ENCODE measurements at places on chromosomes 1 and 21.
A peak's percentile ranks its signal among the peaks of the same experiment; 100 is the strongest.

DNA sequence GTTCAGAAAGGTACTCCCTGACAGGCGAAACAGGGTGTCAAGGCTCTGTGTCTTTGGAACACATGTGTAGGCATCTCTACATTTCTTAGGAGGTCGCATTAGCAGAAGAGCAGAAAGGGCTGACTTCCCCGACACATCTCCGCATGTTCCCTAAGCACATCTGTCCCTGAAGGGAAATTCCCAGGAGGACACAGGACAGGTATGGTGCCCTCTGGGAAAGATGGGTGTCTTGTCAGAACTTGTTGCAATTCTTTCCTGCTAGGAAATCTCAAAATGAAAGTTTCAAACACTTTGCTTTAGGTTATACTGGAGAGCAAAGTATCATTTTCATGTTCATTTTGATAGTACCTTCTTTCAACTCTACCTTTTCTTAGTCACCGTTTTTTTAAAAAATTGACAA lies 2.0 kb downstream of the DSCAM start:
- DNase-seq, result no peak

- peak; percentile 38 for DNase-seq
Observed at GRCh38 chr1:220300442-220301121, 28.3 kb upstream of the RAB3GAP2 start.

DNA sequence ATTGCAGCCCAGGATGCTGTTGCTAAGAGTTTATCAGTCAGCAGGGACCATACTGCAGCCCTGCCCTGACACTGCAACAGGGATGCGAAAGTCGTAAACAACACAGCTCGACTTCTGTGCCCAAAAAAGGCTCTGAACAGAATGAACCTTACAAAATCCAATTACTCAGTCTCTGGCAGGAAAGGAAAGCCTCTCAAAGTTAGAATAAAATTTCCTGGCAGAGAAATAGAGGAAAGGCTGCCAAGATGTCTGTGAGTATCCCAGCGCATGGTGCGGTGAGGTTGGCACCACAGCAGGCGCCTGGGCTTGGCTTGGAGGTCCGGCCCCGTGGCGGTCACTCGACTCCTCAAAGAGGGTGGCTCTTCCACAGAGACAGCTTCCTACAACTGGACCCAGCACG lies 185.8 kb downstream of the PCP4 start:
- no peak for DNase-seq

GRCh38 chr21:45039317-45040156 lies 34.8 kb upstream of the ADARB1 start:
- DNase-seq, result no peak

- peak; percentile 52 for DNase-seq
Observed at GRCh38 chr1:183198463-183198862, 12.4 kb downstream of the LAMC2 start.

DNA sequence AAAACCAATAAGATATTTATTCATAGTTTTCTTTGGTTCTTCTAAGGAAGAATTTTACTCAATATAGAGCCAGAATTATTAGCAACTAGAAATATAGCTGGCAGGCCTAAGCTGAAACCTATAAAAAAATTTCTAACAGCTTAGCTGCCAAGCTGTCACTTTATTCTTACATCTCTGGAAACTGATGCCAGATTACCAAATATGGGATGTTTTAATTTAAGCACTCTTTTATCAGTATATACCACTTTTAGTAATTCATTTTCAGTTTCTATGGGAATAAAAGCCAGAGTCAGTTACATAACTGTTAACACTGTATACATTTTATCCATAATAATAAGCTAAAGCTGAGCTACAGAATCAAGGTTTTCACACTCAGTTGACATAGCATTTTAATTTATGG lies 68.7 kb upstream of the MPC2 start:
- no peak for DNase-seq

DNA sequence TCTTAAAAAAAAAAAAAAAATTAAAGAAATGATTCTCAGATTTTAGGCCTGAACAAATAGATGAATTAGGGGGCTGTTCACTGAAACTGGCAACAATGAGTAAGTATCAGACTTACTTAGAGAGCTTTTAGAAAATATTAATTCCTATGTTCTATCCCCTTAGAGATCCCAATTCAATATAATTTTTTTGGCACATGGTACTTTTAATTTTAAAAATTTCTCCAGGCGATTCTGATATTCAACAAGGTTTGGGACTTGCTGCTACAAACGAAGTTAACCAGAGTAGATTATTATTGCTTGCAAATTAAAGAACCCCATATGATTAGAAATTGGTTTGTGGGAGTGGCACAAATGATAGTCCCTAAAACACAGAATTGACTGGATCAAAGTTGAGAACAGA lies 11.4 kb downstream of the SCMH1 start:
- DNase-seq, result no peak

GRCh38 chr1:172320733-172321132 lies 99.8 kb upstream of the C1orf105 start:
- no peak for DNase-seq

GRCh38 chr1:38534473-38534823 lies 325.1 kb downstream of the RRAGC start:
- no peak for DNase-seq

DNA sequence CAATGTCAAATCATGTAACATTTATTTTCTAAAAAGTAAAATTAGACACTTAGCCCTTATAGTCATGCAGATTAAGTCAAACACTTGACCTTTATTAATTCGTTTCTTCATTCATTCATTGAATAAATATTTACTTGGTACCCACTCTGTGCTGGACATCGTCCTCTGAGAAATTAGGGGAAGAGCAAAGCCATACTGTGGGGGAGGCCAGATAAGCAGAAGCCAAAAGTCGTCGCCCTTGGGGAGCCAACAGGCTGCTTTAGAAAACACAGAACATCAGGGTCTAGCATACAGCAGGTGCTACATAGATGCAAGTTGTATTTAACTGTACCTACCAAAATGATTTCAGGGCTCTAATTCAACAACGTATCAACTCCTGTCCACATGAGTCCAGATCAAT lies 66.1 kb upstream of the PROX1 start:
- DNase-seq, result no peak

GRCh38 chr1:65292861-65293593 lies 16.3 kb upstream of the DNAJC6 start:
- no peak for DNase-seq

DNA sequence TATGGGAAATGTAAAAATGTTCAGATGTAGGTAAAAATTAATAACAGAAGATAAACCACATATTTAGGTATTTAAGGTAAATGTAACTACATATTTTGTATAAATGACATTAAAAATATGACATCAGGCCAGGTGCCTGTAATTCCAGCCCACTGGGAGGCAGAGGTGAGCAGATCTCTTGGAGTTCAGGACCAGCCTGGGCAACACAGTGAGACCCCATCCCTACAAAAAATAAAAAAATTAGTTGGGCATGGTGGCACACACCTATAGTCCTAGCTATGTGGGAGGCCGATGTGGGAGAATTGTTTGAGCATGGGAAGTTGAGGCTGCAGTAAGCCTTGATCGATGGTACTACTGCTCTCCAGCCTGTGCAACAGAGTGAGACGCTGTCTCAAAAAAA lies 216.5 kb downstream of the SPATA17 start:
- no peak for DNase-seq

- DNase-seq, result no peak
Observed at GRCh38 chr21:41709965-41710822, 56.7 kb downstream of the RIPK4 start.

GRCh38 chr1:24150234-24151174 lies 7.6 kb upstream of the IL22RA1 start:
- peak; percentile 47 for DNase-seq

GRCh38 chr1:185856482-185856881 lies 122.3 kb downstream of the HMCN1 start:
- no peak for DNase-seq

- no peak for DNase-seq
Observed at GRCh38 chr1:143699731-143700130, 272.1 kb downstream of the FAM72C start.

DNA sequence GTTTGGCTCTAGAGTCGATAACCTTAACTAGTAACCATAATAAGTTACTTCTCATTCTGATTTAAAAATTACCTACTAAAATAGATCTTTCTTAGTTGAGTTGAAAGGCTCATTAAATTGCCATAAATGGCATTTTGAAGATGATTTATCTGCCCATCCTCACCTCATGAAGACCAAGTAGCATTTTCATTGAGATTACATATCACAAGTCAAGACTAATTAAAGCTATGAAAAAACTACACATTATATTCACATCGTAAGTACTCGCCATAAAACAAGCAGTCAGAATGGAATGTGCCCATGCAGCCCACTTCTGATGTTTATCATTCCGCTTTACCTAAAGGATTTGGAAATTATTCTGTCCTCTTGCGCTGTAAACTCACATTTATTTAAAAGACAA lies 212.0 kb downstream of the COL11A1 start:
- no peak for DNase-seq

DNA sequence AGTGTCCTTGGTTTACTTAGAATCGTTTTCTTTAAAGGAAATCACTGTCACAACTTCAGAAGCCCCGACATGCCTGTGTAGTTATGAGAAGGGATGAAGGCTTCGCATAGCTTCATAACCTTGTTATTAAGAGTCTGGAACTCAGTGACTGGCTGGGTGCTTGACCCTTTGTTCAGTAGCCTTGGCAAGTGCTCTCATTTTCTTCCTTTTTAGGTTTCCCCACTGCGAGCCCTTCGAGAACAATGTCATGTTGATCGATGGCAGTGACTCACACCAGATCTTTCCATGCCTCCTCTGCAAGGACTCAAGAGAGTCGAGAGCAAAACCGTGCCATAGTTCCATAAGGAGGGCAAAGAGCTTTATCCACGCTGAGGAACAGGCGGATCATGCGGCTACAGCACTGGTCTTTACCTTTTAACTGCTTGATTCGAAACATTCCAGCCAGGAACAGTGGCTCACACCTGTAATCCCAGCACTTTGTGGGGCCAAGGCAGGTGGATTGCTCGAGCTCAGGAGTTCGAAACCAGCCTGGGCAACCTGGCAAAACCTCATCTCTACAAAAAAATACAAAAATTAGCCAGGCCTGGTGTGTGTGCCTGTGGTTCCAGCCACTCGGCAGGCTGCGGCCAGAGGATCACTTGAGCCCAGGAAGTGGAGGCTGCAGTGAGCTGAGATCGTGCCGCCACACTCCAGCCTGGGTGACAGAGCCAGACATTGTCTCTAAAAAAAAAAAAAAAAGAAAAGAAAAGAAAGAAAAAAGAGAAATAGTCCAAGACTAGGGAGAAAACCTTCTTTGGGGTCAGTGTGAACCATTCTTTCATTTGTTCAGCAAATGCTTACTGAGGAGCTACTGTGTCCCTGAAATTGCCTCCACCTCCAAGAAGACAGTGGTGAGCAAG lies 95.4 kb upstream of the ERRFI1 start:
- DNase-seq, result no peak

GRCh38 chr1:19813643-19813960 lies 1.5 kb downstream of the RNF186 start:
- no peak for DNase-seq

GRCh38 chr1:115531631-115532264 lies 110.0 kb upstream of the VANGL1 start:
- no peak for DNase-seq

DNA sequence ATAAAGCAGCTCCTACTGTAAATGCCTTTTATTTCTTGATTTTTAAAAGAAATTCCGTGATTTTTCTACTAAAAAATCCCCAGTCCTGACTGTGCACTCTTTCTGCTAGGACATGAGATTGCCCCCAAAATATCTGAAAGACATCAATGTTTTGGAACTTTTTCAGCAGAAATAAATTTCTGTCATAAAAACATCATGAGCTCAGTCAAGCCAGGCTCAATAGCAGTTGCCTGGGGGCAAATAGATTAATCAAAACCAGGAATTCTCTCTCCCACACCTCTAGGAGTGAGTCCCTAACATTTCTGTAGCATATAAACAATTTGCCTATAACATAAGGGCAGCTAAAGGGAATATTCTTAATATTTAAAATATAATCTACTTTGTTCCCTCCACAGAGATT lies 654.1 kb downstream of the PTPRC start:
- no peak for DNase-seq

- no peak for DNase-seq
Observed at GRCh38 chr1:23905461-23906025, 7.6 kb downstream of the CNR2 start.

DNA sequence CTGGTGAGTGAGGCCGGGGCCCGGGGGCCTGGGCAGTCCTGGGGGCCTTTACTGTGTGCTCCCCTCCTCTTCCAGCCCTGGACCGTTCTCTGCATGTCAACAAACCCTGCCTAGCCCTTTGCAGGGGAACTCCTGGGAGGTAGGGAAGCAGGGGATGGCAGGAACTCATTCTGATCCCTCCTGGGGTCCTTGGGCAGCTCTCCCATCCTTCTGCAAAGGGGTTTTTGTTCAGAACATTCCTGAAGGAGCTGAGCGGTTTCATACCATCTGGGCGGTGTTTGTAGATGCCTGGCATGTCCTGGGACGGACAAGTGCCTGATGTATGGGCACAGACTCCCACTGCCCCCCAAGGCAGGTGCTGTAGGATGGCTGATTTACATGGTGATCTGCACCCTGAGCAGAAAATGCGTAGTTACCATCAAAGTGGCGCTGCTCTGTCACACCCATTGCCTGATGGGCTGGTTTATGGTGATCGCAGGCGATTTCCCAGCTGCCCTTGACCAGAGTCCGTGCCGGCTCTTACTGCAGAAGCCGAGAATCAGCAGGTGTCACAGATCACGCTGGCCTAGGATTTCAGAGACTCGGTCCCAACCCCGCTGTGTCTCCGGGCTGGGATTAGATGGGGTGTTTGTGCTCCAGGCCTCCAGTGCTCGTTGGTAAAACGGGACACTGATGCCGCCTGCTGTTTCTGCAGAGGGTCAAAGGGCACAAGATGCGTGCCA lies 71.6 kb upstream of the TRAPPC10 start:
- no peak for DNase-seq

GRCh38 chr1:166981589-166981988 lies 6.2 kb upstream of the ILDR2 start:
- DNase-seq, result no peak

DNA sequence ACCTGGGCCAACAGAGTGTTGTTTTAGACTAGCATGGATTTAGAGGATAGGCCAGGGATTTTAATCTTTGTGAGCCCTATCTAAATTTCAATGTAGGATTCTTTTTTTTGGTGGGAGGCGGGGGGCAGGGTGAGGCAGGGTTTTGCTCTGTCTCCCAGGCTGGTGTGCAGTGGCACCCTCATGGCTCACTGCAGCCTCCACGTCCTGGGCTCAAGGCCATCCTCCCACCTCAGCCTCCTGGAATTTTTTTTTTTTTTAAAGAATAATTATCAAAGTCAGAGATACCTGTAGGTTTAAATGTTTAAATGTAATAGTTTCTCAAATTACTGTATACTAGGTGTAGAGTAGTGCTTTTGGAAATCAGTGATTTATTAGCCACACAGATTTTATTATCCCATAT lies 3.4 kb upstream of the MPC2 start:
- DNase-seq, result no peak

GRCh38 chr1:115373305-115373704 lies 35.3 kb upstream of the NGF start:
- no peak for DNase-seq

GRCh38 chr21:43654806-43655489 lies 4.3 kb downstream of the HSF2BP start:
- no peak for DNase-seq

Measured in GOT3 (cell line).